NCI-H1105 treated with DMSO at 0.1 percent for 48 hours (cell line): ENCODE measurements at places on chromosomes 2 and 18.
A peak's percentile ranks its signal among the peaks of the same experiment; 100 is the strongest.

DNA sequence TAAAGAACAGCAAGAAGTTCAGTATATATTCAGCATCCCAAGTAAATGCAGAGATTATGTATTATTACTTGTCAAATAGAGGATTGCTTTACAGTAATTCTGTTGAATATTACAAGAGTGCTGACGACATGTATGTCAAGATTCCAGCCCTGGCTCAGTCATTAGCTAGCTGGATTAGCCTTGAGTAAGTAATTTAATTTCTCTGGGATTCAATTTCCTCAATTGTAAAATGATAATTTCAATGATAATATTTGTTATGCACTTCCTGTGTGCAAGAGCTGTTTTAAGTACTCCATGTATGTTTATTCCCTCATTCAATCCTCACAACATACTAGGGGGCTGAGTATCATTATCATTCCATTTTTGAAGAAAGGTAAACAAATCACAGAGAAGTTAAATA, 44.0 kb downstream of the TCF4 start:
- DNase-seq: no peak

DNA sequence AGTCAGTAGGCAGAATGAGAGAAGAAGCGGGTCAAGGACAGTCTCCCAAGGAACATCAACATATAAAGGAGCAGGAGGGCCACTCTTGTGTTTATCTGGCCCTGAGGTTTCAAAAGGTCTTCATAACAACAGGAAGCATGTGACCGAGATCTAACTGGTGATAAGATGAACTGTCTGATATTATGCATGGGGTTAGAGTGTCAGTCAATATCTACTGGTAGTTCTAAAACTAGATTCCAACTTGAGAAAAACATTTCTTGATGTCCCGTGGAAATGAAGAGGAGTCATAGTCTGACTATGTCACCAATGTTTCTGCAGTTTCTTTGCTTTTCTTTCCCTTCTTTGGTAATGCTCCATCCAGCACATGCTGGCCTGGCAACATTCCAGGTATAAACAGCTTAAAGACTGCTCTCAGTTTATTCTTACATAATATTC, 77.5 kb upstream of the ITPRID2 start:
- no peak for DNase-seq

DNA sequence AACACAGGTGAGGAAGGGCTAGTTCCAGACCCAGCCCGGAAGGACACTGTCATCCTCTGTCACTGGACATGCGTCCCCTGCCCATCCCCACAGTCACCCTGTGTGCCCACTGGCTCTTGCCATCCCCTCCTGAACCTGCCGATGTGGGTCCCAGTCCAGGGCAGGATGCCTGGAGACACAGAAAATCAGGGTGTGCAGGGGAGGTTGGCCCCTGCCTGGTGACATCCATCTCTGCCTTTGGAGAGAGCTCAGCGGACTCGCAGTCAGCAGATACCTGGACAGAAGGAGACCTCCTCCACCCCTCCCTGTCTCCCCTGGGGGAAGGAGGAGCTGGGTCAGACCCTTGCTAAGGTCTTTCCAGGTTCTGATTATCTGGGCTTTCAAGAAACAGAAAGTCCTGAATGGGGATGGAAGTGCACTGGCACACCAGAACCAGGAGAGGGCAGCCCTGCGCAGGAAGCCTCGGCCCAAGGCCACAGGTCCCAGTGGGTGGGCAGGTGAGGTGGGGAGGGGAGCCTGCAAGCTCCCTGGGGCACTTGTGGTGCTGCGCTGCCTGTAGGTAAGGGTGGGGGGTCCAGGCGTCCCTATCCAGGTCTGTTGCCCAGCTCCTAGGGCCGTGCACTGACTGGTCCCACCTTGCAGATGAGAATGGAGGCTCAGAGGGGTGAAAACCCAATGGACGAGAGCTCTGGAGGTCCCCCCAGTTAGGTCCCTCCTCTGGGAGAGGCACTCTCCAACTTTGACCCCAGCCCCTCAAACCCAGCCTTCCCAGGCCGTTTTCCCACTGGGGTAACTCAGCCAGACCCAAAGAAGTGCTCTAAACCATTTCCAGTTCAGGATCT, 9.7 kb upstream of the OTOS start:
- DNase-seq: peak; percentile 15

DNA sequence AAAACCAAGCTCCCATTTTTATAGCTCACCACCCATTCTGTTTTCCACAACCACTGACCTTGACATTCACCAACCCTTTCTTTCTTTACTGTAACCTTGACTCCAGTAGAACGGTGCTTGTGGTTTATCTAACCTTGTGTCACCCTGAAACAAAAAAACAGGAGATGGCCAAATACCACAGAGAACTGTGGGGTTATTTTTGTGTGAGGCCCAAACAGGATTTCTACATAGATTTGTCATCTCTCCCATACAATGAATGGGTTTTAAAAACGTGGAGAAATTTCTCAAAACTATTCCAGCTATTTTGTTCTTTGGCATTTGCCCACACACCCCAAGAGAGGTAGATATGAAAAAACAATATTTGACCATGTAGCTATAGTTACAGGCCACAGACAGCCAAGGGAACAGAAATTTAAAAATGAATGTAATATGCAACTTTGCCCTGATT, 231.3 kb upstream of the TANK start:
- no peak for DNase-seq

DNA sequence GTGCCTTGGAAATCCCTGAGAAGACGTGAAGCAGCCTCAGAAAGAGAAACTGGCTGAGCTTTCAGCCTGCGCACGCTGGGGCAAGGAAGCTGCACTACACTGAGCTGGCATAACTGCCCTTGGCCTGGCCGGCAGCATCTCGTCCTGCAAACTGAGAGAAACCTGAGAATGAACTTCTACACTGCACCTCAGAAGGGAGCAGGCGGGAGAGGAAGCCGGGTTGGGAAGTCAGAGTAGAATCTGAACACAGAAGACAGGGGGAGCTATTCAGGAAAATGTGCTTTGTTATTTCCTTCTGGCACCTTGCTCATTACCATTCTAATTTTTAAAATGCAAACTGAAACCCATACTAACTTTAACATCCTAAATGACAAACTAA, 70.9 kb downstream of the ZEB2 start:
- no peak for DNase-seq

DNA sequence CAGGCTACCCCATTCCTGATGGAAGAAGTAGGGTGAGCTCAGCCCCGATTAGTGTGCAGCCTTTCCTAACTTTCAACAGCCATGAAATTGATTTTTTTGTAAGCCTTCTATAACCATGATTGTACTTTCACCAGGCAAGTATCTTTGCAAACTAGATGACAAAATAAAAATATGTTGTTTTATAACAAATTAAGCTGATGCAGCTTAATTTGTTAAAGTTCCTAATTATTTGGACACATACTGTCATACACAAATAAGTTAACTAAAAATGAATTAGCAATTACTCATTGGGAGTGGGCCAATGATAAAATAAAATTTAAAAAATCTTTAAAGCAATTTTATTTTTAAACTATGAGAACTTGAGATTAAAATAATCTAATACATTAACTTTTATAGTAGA, 113.1 kb upstream of the FANCL start:
- DNase-seq: no peak

- no peak for DNase-seq
Observed at GRCh38 chr2:122237450-122237849, 482.0 kb downstream of the TSN start.

DNA sequence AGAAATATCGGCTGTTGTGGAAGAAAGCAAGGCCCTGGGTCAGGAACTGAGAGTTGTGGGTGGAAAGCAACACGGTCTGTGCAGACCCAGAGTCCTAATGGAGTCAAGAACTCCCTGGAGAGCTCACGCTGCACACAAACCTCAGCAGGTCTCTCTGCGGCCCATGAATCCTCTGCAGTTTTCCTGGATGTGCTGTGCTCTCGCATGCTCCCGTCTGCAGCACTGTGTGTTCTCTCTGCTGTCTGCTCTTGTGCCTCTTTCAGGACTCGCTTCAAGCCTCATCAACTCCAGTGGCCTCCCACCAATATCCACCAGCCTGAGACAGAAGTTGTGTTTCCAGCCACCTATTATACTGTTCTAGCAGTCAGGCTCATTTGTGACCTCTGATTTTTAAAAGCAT, 24.3 kb downstream of the RNU4ATAC start:
- DNase-seq: no peak

DNA sequence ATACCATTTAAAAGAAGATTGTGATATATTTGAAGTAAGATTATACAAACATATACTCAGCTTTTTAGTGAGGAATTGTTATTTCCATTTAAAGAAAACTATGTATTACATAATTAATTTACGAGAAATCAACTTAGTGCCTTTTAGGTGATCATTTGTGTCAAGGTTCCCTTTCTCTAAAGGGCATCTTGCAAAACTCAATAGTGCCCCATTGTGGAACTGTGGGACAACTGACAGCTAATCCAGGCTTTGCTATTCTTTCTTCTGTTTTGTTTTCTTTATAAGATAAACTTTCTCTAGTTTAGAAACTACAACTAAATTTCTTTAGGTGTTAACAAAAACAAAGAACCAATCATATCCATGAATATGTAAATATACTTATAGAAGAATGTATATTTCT, 24.3 kb upstream of the VIT start:
- peak; percentile 3 for DNase-seq

DNA sequence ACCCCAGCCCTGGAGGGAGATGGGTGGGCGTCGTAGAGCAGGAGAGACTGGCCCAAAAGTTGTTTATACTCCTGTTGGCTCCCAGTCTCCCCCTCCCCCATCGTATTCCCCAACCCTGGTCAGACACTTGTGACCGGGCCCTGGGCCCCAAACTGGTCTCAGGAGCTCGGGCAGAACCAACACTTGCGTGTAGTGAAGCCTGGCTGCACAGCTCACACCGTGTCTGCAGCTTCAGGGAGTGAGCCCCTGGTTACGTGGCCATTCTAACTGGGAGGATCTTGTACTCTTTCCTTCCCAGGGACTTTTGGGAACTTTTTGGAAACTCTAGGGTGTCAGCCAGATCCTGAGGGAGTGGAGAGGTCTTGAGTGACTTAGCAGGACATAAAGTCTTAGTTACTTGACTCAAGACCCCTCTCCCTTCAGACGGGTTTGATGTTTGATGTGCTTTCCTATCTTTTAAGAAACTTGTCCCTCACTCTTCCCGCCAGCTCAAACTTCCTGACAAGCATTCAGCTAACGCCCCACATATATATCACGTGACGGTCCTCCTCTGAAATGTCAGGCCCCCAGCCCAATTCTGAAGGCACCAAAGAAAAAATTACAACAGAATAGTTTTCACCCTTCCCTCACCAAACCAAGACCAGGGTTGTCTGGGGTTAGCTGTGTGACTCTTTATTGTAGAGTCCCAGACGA, 2.3 kb downstream of the PKDCC start:
- no peak for DNase-seq

GRCh38 chr2:45892757-45893156, 241.3 kb downstream of the PRKCE start:
- no peak for DNase-seq

DNA sequence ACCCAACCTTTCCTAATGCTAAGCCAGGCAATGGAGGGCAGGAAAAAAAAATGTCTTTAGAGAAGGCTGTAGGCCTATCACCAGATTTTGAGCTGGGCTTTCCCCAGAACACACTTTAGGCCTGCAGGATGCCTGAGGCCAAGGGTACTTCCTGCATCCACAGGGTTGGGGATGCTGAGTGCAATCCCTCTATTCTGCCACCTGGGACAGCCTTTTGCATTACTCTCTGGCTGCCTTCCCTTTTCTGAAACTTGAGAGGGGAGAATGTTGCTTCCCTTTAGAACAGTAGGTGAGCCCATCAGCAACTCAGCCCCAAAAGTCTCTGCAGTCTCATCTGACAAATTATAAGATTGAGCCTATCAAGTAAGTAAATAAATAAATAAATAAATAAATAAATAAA, 195.2 kb downstream of the SLC8A1 start:
- peak; percentile 24 for DNase-seq

GRCh38 chr2:79375817-79376216, 137.0 kb upstream of the CTNNA2 start:
- no peak for DNase-seq

DNA sequence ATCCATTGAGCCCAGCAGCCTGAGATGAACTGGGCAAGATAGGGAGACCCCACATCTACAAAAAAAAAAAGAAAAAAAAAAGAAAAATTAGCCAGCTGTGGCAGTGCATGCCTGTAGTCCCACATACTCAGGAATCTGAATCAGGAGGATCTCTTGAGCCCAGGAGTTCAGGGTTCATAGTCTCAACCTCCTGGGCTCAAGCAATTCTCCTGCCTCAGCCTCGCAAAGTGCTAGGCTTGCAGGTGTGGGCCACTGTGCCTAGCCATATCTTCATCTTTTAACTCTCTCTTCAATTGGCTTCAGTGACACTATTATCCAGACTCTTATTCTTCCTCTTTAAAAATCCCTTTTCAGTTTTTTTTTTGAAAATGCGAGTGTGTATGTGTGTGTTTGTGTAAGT, 28.5 kb upstream of the YES1 start:
- no peak for DNase-seq

- DNase-seq: no peak
Observed at GRCh38 chr2:196249860-196250259, 78.5 kb upstream of the STK17B start.

DNA sequence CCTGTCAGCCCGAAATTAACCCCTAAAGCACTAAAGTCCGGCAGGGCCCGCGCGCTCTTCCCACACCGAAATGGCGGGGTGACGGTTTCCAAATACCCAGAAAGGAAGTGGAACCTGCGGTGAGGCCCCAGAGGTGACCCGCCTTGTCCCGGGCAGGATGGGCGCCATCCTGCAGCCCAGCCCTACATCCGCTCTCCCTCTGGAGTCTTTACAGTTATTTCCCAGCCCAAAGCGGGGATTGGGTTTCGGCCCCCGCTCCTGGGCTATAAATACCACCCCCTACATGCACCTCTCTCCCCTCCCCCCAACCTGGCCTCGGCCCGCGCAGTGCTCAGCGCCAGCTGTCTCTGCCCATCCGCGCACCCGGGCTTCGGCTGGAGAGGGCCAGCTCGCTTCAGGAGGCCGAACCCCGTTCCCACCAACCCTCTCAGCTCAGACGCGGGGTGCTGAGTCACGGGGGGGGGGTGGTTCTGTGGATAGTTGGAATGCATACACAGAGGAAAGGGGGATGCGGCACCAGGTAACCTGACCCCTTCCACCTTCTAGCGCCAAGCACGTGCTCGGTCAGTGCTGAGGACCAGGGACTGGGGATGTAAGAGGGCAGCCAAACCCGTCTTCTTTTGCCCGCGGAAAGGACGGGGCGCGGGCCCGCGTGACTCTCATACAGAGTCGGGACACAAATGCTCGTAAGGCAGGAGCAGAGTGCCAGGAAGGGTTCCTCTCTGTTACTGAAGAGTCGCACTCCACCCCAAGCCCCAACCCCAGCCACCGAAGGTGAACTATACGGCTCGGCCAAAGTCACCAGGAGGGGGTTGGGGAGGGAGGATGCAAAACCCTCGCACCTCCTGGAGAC, at the start of gene TUBA4B:
Gene TUBA4B (plus strand): TSS at position 344 of the 853 bp plus-strand sequence. CDS start 165 bp downstream, at position 509.
- no peak for DNase-seq
